ENCODE measurements at places on chromosomes 12 and 14. TPM values are rescaled to one million over a fixed set of nuclear protein-coding genes. Genes with fewer than 3 reads are reported as not detected.

GRCh38 chr14:81342850-81343580 is 57.1 kb downstream of the STON2 start:
- DNase-seq, result no peak

DNA sequence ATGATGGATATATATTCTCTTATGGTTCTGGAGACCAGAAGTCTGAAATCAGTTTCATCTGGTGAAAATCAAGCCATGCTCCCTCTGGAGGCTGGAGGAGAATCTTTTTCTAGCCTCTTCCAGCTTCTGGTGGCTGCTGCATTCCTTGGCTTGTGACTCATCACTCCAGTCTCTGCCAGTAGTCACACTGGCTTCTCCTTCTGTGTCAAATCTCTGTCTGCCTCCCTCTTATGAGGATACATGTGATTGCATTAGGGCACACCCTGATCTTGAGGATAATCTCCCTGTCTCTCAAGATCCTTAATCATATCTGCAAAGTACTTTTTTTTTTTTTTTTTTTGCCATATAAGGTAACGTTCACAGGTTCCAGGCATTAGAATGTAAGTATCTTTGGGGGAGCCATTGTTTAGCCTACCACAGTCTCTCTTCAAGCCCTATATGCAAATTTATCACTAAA is 17.7 kb downstream of the DNAL1 start:
- DNase-seq, result peak; percentile 93

DNA sequence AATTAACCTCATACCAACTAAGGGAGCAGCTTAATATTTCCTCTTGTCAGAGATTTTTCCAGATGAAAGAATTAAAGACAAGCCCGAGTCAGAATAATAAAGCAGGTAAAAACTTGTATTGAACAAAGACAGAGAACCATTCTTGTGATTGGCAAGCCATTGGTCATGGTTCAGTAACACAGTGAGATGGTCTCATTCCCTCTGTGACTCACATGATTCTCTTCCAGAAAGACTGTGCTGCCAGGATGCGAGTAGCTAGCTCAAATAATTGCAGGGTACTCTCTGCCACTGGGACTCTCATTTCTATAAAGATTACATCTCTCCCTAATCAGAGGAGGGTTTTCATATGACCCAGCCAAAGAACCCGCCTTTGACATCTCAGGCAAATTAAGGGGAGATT is 179.4 kb downstream of the PHLDA1 start:
- DNase-seq, result peak; percentile 31

- no peak for DNase-seq
Measured at GRCh38 chr14:60632257-60632656, 17.0 kb downstream of the SIX1 start.

- no peak for DNase-seq
Measured at GRCh38 chr14:96168581-96168980, 36.1 kb upstream of the BDKRB2 start.

DNA sequence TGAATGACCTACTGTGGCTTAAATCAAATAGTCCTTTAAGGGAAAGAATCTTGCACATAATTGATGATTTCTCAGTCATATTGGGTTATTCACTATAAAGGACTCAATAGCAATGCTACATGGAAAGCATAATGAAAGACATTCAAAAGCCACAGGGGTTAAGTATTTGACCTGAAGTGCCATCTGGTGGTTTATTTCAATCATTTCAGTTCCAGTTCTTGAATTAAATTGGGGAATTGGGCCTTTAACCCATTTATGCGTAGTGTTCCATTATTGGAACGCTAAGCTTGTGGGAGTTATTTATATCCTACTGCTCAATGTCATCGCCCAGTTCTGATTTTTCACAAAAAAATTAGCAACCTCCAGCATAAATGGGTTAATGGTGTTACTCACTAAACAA is 41.3 kb upstream of the C12orf71 start:
- DNase-seq, result peak; percentile 53

- no peak for DNase-seq
Measured at GRCh38 chr12:40511341-40511740, 180.9 kb upstream of the CNTN1 start.

Gene SLC5A8
- not detected for total RNA-seq

Gene RIPK3
- not detected for total RNA-seq

Measured in MCF 10A (cell line).